ENCODE measurements at places on chromosomes 6 and 20. TPM values are rescaled to one million over a fixed set of nuclear protein-coding genes. Genes with fewer than 3 reads are reported as not detected.
A peak's percentile ranks its signal among the peaks of the same experiment; 100 is the strongest.

FGD2 gene
- 20.5 TPM for total RNA-seq

C20orf141 gene
- total RNA-seq: not detected

AGPAT4 gene
- 15.4 TPM for total RNA-seq

TMEM14B gene
- total RNA-seq: 72.5 TPM

PLEKHG1 gene
- 24.5 TPM for total RNA-seq

CTCFL gene
- total RNA-seq: 0.17 TPM

MRPS18A gene
- 44.3 TPM for total RNA-seq

DNA sequence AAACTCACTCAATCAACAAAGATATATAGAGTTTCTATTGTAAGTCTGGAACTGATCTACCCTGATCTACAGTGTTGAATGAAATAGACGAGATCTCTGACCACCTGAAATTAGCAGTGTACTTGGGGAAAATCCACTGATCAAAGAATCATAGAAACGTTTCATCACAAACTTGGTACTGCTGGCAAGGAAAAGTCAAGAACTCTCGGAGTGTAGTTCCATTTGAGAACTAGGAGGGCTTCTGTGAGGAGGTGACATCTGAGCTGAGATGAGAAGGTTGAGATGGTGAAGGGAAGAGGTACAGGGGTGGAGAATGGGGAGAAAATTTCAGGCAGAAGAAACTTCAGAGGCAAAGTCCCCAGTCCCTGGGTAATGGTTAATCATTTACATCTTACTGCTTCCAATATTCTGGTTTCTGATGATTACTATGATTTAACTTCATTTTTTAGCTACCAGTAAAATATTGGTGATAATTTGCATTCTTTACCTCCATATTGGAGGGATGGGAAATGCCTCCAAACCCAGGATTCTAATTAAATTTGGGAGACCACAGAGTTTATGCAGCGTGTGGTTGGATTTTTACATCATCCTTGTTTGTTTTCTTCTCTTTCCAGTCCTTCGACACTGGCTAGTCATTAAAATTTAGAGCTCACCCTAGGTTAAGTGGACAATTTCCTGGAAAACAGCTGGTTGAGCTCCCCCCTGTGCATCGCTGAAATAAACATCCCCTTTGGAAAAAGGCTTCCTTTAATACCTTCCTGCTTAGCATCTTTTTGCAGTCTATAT lies 191.9 kb downstream of the BCAS1 start:
- DNase-seq: no peak

- DNase-seq: no peak
Observed at GRCh38 chr6:47634210-47635047, 64.0 kb upstream of the ADGRF4 start.

DNA sequence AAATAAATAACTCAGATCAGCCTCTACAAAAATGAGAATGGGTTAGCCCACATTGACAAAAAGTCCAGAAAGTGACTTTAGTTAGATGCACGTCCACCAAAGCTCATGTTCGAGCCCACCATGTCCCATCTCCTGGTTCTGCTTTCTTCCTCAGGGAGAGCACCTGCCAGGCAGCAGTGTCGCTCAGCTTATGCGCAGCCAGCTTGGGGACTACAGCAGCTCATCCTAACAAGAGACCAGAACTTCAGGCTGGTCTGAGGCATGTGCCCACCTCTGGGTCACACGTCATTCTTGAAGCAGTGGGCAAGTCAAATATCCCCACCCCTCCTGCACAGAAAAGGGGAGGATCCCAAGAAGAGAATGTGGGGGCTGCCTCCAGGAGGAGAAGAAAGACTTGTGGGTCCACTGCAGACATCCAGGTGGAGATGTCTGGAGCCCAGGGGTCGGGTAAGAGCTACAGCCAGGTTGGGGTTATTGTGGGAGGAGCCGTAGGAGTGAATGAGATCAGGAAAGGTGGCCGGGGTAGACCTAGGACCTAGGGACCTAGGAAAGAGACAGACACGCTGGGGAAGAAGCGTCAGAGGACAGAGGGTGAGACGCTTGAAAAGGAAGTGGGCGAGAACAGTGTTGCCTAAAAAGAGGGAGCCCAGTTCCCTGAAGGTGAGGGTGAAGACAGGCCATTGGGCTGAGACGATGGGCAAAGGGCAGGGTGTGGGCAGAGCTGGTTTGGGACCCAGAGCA lies 52.5 kb downstream of the SSR1 start:
- no peak for DNase-seq

- no peak for DNase-seq
Observed at GRCh38 chr6:96898241-96898851, 655 bp upstream of the NDUFAF4 start.

GRCh38 chr20:63056236-63057170 lies 49.7 kb upstream of the BHLHE23 start:
- DNase-seq: no peak

DNA sequence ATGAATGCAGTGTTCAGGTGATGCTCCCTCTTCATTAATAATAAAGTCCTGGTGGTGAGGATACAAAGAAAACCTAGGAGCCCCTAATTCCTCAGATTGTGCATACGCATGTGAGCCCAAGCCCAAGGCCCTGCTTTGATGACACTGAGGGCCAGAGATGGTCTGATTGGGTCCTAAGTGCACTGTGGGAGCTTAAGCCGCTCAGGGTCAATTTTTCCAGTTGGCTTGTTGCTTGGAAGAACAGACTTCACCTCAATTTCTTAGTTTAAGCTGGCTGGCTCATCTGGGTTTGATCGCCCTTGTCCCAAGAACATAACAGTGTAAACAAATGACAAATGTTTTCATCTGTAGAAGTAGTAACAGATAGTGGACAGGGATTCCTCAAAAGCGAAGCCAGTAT lies 41.4 kb downstream of the INSM1 start:
- no peak for DNase-seq

- no peak for DNase-seq
Observed at GRCh38 chr6:130769861-130770260, 57.3 kb upstream of the SMLR1 start.

DNA sequence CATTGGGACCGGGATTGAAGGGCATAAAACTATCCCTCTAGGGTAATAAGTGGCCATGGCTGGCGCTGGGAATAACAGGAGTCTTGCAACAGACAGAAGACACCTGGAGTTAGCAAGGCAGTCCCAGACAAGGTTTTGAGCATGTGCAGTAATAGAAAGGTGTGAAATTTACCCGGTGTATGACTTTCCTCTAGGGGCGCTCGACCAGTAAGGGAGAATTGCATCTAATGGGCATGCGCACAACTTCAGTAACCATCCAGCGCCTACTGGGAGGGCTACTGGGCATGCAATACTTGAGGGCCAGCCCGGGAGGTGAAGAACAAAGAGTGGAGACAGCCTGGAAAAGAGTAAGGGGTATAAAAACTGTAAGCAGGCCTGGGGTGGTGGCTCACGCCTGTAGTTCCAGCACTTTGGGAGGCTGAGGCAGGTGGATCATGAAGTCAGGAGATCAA lies 32.7 kb downstream of the SERPINB6 start:
- DNase-seq: no peak

DNA sequence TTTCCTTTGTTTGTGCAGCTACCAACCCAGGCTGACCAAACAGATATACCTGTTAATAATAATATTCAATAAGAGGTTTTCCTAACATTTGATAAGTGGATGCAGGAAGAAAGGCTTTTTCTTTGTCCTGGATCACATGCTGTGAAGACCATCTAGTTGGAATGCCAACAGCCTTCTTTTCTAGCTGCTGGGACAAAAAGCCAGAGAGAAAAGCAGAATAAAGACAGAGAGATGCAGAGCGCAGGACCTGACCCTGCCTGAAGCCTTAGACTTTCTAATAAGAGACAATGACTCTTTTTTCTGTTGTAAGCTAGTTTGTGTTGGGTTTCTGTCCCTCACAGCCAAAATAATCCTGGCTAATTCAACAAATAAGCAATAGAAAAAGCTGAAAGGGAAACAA lies 308.2 kb downstream of the PHF3 start:
- DNase-seq: no peak

- no peak for DNase-seq
Observed at GRCh38 chr20:54172856-54173652, 732 bp downstream of the CYP24A1 start.

DNA sequence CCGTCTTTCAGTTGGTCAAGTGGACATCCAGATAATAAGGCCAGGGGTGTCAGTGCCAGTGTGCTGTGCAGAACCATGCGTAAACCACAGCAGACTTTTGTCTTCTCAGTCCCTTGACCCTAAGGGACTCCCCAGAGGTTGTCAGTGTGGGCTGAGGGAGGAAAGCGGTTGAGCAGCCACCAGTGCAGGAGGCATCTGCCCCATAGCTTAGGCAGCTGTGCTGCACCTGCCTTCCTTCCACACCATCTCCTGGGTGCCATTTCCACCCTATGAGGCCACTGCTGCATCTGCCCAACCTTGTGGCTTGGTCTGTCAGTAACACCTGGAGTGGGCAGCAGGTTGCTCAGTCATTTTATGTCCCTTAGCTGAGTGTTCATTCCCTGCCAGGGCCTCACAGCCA lies 26.0 kb downstream of the PRPF6 start:
- no peak for DNase-seq

DNA sequence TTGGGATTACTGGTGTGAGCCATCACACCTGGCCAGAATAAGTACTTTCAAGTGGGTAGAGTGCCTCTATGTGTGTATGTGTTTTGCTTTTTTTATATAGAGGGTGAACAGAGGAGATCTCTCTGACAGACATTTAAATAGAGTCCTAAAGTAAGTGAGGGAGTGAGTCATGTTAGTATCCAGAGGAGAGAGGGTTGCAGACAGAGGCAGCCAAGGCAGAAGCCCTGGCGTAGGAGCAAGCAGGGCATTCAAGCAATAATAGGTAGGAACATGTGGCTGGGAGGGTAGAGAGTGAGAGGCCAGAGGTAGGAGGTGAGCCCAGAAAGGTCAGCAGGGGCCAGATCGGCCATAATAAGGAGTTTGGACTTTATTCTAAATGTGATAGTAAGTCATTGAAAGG lies 48.9 kb downstream of the PHF20 start:
- no peak for DNase-seq

GRCh38 chr6:147382945-147383554 lies 125.4 kb upstream of the SAMD5 start:
- no peak for DNase-seq

GRCh38 chr6:71204741-71205140 lies 83.9 kb upstream of the OGFRL1 start:
- no peak for DNase-seq

DNA sequence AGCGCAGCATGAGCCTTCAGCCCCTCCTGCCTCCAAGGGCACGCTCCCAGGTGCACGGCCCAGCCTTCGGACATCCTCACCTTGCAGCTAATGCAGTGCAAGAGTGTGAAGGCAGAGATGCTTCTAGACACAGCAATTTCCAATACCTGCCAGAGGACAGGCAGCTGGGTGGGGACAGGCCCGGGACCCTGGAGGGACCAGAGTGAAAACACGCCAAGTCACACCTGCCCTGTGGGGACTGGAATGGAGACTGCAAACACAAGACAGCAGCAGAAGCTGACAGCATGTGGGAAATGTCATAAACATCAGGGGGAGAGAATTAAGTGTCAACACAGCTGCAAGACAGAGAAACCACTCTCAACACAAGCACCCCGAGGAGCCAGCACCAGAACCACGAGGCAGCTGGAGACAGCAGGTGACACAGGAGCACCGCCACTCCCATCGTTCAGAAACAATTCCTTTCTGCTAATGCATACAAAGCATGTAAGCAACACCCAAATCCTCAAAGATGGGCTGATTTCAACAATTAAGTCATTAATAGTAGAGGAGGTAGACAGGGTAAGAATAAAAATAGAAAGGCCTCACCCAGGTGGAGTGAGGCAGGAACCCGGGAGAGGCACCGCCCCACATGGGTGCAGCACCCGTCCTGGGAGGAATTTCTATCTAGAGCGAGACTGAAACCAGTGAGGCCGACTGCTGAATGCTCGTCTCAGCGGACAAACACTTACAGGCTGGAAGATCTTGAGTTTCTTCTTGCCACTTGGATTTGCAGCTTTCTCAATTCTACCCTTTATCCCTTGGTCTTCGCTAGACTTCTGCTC lies 17.1 kb downstream of the DIDO1 start:
- DNase-seq: no peak

DNA sequence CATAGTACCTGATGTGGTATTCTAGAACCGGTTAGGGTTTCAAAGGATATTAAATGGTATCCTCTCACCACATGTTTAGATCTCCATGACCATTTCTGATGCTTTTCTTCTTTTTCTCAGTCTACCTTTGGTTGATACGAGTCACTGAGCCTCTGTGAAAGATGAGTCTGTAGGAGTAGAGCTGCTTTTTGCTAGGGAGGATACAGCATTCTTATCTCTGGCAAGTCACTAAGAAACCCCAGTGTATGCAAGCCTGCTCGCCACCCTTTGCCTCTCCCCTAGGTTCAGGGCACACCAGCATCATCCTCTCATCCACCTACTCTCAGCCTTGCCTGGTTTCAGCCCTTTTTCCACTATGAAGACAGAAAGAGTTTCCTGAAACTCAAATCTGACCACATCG lies 89.9 kb downstream of the MTFR2 start:
- no peak for DNase-seq

DNA sequence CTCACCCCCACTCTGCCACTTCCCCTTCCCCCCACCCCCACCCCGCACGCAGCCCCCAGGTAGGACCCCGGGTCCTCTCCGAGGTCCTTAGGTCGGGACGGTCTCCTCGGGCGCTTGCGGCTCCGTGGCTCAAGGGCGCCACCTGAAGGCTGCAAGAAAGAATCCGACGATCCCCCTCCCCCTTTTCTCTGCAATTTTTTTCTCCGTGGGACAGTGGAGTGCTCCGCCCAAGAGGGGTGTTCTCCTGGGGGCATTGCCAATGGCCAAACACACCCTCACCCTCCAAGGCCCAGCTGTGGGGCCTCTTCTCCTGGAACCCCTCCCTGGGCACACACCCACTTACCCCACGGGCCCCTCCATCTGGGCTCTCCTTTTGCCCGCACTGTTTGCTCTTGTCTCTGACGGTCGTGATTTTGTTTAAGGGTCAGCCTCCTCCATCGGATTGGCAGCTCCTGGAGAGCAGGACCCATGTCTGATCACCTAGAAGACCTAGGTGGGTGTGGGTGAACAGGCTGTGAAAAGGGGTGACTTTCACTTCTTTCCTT lies 1.1 kb upstream of the TMEM74B start:
- no peak for DNase-seq

- peak; percentile 91 for DNase-seq
Observed at GRCh38 chr6:1609648-1610496, at the start of gene FOXC1. Gene FOXC1, plus strand, starts transcription at chr6:1609915. Its CDS starts 531 bp downstream, at chr6:1610446.

DNA sequence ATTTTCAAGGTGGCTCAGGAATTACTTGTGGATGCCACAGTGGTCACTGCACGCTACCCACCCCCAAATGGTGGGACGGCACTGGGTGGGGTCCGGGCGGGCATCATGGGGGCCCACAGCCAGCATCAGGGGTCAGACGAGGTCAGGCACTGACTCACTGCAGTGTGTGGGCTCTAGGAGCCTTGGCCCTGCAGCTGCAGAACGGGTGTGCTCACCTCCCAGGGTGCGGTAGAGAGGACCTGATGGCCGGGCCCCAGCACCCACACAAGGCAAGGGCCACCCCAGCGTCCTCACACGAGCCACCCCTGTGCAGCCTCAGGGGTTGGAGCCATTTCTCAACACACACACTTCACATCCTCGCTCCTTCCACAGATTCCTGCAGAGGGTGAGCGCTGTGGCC lies 34.3 kb downstream of the KCNQ2 start:
- DNase-seq: no peak

GRCh38 chr6:71277926-71278600 lies 10.5 kb upstream of the OGFRL1 start:
- no peak for DNase-seq

GRCh38 chr6:13586603-13587542 lies 12.5 kb downstream of the SIRT5 start:
- DNase-seq: no peak
